ENCODE measurements at places on chromosomes 12 and 14. TPM values are rescaled to one million over a fixed set of nuclear protein-coding genes. Genes with fewer than 3 reads are reported as not detected.

Gene TOMM20L
- not detected for total RNA-seq

DNA sequence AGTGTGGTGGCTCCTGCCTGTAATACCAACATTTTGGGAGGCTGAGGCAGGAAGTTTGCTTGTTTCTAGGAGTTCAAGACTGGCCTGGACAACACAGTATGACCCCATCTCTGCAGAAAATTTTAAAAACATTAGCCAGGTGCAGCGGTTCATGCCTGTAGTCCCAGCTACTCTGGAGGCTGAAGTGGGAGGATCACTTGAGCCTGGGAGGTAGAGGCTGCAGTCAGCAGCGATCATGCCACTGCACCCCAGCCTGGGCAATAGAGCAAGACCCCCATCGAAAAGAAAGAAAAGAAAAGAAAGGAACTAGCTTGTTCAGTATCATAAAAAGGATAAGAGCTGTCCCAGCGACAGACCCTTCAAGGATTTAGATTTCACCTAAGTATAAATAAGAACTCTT lies 18.1 kb upstream of the PWP1 start:
- DNase-seq = no peak
- H3K4me3 ChIP-seq = no peak overlapping the region
- peaks cover 22% of the 10 kb centered on the region for H3K27me3 ChIP-seq
- no peaks in the 10 kb centered on the region for H3K4me1 ChIP-seq
- no peak overlapping the region for H3K27ac ChIP-seq
- H3K36me3 ChIP-seq = no peaks in the 10 kb centered on the region

Gene FAM181A
- total RNA-seq = not detected

- DNase-seq = no peak
- no peaks in the 10 kb centered on the region for H3K27me3 ChIP-seq
- H3K27ac ChIP-seq = no peak overlapping the region
Observed at GRCh38 chr14:106372870-106373652, 846.7 kb downstream of the TMEM121 start.

- peak overlapping the region; percentile 79 for H3K27ac ChIP-seq
- no peaks in the 10 kb centered on the region for H3K27me3 ChIP-seq
- peaks cover 15% of the 10 kb centered on the region for H3K4me1 ChIP-seq
- DNase-seq = peak; percentile 84
- H3K36me3 ChIP-seq = no peaks in the 10 kb centered on the region
Observed at GRCh38 chr12:102567031-102567985, 86.9 kb upstream of the IGF1 start.

GRCh38 chr14:35932659-35933159 lies 106.6 kb downstream of the BRMS1L start:
- no peaks in the 10 kb centered on the region for H3K36me3 ChIP-seq
- H3K4me1 ChIP-seq = no peaks in the 10 kb centered on the region
- no peaks in the 10 kb centered on the region for H3K27me3 ChIP-seq
- H3K4me3 ChIP-seq = no peak overlapping the region

- H3K27ac ChIP-seq = no peak overlapping the region
- H3K27me3 ChIP-seq = peaks cover 3% of the 10 kb centered on the region
- H3K36me3 ChIP-seq = no peaks in the 10 kb centered on the region
- H3K4me1 ChIP-seq = no peaks in the 10 kb centered on the region
- no peak for DNase-seq
Observed at GRCh38 chr14:91901449-91902226, 34.3 kb upstream of the TC2N start.

- H3K27ac ChIP-seq = no peak overlapping the region
- H3K36me3 ChIP-seq = no peaks in the 10 kb centered on the region
- H3K27me3 ChIP-seq = no peaks in the 10 kb centered on the region
- DNase-seq = no peak
- H3K4me3 ChIP-seq = no peak overlapping the region
- peaks cover 7% of the 10 kb centered on the region for H3K4me1 ChIP-seq
Observed at GRCh38 chr14:89828471-89829165, 125.9 kb downstream of the EFCAB11 start.

DNA sequence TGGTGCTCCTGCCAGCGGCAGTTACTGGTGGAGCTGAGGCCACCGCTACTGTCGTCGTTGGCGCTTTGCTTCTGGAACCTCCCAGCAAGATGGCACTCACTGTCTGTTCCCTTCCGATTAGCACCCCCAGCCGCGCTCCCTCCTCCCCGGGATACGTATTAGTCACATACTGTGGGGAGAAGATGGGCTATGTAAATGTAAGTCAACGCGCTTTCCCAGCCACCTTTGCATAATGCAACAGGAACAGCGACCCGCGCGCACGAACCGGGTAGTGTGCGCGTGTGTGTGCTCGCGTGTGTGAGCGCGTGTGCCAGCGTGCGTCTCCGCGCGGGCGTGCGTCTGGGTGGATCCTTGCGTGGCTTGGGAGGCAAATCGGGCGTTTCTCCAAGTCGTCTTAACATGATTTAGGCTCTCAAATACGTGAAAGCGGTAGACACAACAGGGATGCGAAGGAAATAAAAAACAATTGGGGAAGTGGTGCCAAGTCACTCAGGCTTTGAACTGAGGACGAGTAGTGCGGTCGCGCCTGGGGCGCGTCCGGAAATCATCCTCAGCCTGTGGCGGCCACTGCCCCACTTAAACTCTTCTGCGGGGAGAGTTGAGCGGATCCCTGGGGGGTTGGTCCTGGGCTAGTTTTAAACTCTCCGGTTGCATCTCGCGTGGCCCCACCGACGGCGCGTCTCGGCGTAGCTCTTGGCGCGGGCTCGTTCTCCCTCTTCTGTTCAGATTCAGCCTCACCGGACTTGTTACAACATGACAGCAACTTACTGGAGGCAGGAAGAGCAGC lies 1.8 kb downstream of the FLRT2 start:
- DNase-seq = peak; percentile 63
- peaks cover 17% of the 10 kb centered on the region for H3K27me3 ChIP-seq
- no peaks in the 10 kb centered on the region for H3K36me3 ChIP-seq
- H3K4me3 ChIP-seq = peak overlapping the region; percentile 66
- peaks cover 61% of the 10 kb centered on the region for H3K4me1 ChIP-seq

Gene MUCL1
- total RNA-seq = not detected

Gene PTGER2
- total RNA-seq = not detected

Gene SLC4A8
- total RNA-seq = 5.5 TPM

Gene OR4E2
- not detected for total RNA-seq

Gene CPNE8
- 9.4 TPM for total RNA-seq

GRCh38 chr12:52753283-52753682 lies 23.9 kb downstream of the KRT76 start:
- H3K4me1 ChIP-seq = no peaks in the 10 kb centered on the region
- H3K36me3 ChIP-seq = no peaks in the 10 kb centered on the region
- H3K27ac ChIP-seq = no peak overlapping the region
- DNase-seq = no peak

DNA sequence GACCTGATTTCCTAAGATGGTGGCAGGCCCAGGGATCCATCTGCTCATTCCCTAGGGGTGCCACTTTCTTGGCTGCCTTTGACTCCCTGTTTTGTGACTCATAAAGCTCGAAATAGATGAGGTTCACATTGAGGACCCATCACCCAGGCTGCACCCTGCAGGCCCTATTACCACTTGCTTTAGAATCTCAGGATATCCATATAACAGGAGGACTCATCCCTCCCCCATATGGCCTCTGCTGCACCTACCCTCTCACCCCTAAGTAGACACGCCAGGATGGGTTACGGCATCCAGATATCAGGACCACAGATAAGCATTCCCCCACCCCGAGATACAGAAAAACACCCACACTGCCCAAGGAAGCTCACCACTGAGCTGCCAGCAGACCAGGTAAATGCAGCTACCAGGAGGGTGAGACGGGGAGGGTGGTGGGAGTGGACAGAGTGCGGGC lies 155.7 kb downstream of the DPF3 start:
- no peaks in the 10 kb centered on the region for H3K36me3 ChIP-seq
- no peaks in the 10 kb centered on the region for H3K27me3 ChIP-seq
- peaks cover 19% of the 10 kb centered on the region for H3K4me1 ChIP-seq

Gene GPX2
- not detected for total RNA-seq

DNA sequence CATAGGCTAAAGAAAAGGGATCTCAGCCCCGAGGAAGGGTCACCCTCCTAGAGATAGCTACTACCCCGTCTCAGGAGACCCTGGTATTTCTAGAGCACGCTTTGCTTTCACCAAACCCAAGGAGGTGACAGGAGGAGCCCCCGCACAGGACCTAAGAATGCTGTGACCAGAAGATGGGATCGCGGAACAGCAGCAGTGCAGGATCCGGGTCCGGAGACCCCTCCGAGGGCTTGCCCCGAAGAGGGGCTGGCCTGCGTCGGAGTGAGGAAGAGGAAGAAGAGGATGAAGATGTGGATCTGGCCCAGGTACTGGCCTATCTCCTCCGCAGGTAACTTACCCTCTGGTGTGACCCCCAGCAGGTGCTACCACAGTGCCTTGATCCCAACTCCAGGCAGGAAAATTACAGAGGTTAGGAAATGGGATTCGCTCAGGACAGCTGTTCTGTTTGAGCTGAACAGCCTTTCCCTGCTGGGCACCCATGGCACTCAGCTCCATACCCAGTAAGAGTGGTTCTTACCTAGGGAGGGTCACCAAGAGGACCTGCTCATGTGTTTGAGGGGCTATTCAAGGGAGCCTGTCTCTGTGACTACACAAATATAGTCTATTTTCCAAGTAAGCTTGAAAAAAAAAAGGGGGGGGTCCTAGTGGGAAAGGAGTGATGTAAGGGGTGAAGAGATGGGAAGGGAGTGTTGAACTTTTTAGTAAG lies 826 bp upstream of the NRL start:
- peaks cover 21% of the 10 kb centered on the region for H3K36me3 ChIP-seq
- peak overlapping the region; percentile 88 for H3K4me3 ChIP-seq
- DNase-seq = no peak
- peaks cover 13% of the 10 kb centered on the region for H3K4me1 ChIP-seq

DNA sequence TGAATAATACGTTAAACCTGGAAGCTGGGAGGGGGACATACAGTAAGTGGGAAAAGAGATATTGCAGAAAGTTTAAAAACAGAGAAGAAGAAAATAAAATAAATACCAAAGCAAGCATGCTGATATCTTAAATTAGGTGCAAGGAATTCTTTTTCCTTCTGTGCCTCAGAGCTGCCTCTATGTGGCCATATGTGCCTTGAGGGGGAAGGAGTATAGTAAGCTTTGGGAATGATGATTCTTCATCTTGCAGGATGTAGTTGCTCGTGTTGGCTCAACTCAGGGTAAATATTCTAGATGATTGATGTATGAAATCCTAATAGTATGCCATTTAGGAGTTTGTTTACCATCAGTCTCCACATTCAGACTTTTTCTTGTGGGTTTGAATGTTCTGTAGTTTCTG lies 251.4 kb downstream of the RGS6 start:
- no peaks in the 10 kb centered on the region for H3K27me3 ChIP-seq
- no peak overlapping the region for H3K4me3 ChIP-seq
- H3K27ac ChIP-seq = no peak overlapping the region
- no peak for DNase-seq

DNA sequence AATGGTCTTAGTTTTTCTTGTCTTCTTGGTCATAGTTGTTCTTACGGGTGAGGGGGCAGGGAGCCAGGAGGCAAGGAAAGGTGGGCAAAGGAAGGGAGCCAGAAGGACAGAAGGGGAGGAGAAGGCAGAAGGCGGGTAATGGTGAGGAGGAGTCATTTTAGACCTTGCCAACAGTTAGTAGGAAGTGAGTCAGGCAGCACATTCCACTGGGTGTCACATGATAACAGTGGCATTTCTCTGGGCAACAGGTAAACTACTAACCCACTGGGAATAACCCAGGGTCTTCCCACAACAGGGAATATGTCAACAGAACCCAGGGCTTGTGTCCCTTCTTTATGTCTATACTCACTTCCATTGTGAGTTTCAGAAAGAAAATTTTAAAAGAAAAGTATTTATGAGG lies 127.6 kb downstream of the SLC8A3 start:
- DNase-seq = no peak
- H3K27me3 ChIP-seq = peaks cover 3% of the 10 kb centered on the region
- no peaks in the 10 kb centered on the region for H3K36me3 ChIP-seq
- H3K4me1 ChIP-seq = no peaks in the 10 kb centered on the region
- H3K27ac ChIP-seq = no peak overlapping the region

- H3K27me3 ChIP-seq = peaks cover 8% of the 10 kb centered on the region
- no peak overlapping the region for H3K27ac ChIP-seq
- no peaks in the 10 kb centered on the region for H3K36me3 ChIP-seq
- no peak for DNase-seq
- H3K4me1 ChIP-seq = peaks cover 11% of the 10 kb centered on the region
Observed at GRCh38 chr12:49866859-49867569, 24.1 kb upstream of the BCDIN3D start.

DNA sequence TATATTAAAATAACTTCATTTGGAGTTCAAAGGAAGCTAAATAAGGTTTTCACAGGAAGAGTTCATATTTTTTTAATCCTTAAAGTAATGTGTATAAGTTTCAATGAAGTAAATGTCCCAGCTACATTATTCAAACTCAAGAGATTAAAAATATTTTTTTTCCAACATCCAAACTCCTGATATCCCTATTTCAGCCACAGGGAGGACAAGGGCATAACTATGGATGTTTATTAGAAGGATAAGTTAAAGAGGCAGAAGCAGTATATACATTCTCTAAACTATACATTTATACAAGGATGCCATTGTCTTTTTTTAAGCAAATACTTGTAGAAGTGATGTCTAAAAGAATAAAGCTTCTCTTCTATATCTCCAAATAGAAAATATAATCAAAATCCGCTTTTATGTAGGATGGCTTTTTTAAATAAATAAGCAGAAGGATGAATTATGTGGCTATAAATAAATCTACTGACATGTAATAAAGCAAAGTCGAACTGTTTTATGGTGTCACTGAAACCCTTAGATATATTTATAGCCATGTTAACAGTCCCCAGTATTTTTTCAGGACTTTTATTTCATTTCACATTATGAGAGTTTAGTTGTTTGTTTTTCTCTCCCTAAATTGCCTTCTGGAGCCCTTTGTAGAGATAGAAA lies 936.5 kb downstream of the DIO2 start:
- H3K4me3 ChIP-seq = no peak overlapping the region
- H3K36me3 ChIP-seq = no peaks in the 10 kb centered on the region
- no peak for DNase-seq
- no peak overlapping the region for H3K27ac ChIP-seq
- peaks cover 5% of the 10 kb centered on the region for H3K27me3 ChIP-seq

DNA sequence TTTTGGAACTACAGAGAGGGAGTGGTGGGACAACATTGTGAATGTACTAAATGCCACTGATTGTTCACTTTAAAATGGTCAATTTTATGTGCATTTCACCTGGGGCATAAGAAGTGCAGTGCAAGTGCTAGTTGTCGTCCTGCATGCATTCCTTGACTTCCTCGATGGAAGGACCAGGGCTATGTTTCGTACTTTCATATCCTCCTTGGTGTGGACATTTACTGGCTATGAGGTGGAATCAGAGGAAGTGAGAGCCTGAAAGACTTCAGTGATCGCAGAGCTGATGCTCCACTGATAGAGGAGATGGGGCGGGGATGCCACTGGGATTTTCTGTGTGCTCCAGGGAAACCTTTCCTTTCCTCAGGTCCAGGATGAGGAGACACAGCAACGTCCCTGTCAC lies 54.1 kb upstream of the DDX11 start:
- peaks cover 10% of the 10 kb centered on the region for H3K27me3 ChIP-seq
- H3K4me3 ChIP-seq = no peak overlapping the region
- H3K4me1 ChIP-seq = no peaks in the 10 kb centered on the region
- no peaks in the 10 kb centered on the region for H3K36me3 ChIP-seq

DNA sequence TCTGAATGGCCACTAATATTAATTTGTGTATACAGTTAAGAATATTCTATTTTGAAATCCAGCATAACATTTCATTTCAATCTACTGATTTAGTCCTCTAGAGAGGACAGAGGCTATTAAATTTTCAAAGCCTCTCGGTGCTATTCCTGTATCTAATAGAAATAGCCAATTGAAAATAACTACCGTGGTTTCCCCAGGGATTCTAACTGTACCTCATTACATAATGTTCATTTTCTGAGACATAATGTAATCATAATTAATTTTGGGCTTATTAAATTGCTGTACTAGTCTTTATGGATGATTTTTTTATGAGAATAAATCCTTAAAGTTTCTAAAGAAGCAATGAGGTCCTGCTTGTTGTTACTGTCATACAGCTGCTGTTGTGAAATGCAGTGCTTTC lies 38.6 kb upstream of the ACSS3 start:
- no peak for DNase-seq
- no peaks in the 10 kb centered on the region for H3K27me3 ChIP-seq
- H3K4me1 ChIP-seq = no peaks in the 10 kb centered on the region
- no peak overlapping the region for H3K4me3 ChIP-seq

Gene OR5AU1
- total RNA-seq = not detected

Data from astrocyte (in vitro differentiated cells and primary cell).